ENCODE measurements at places on chromosomes 2 and 18.

DNA sequence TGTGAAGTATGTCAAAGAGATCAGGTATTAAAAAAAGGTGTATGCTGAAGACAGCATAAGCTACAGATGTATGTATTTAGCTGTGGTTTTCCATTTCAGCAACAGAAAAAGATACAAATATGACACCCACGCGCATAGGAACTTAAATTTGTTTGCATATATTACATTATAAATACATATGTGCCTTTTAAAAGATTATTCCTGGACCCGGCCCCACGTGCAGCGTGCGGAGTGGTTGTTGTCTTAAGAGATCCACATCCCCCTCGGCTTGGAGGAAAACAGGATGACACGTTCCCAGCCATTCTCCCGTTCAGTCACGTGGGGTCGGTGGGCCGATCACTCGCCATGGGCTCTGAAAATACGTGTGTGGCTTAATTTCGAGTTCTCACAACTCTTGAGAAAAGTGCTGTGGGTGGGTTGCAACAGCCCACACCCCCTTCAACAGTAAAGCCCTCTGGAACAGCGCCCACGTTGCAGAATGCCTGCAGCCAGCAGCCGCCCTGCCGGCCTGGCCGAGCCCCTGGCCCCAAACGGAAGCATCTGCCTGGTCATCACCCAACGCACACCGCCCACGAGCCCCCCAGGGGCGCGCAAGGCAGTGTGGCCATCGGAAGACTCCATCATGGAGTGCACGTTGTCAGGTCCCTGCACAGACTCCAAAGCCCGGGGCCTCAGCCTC is 18.6 kb upstream of the KCNG2 start:
- DNase-seq: no peak

- no peak for DNase-seq
Measured at GRCh38 chr18:70985948-70986347, 697.1 kb downstream of the SOCS6 start.

- DNase-seq: no peak
Measured at GRCh38 chr18:68148863-68149262, 566.0 kb downstream of the TMX3 start.

DNA sequence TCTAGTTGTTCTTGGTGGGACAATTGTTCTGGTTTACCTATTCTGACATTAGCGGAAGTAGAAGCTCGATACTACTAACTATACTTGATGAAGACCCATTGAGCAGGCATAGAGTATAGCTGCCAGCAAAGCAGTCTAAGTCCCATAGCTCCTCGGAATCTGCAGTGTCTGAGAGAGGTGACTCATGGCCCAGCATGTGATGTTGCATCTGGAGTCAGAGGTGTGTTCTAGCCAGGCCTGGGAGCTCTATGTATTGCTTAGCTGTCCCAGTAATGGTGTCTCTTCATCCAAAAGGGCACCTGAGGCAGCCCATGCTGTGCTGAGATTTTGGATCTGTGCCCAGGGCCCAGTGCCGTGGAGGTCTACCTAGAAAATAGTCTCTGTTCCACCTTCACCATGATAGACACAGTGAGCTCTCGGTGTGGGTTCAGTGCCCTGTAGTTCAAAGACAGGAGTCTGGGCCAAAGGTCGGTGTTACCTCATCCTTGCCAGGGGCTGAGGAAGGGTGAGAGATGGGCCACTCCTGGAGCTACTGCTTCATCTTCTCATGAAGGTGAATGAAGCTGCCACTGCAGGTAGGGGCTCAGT is 47.3 kb downstream of the MEX3C start:
- DNase-seq: no peak

DNA sequence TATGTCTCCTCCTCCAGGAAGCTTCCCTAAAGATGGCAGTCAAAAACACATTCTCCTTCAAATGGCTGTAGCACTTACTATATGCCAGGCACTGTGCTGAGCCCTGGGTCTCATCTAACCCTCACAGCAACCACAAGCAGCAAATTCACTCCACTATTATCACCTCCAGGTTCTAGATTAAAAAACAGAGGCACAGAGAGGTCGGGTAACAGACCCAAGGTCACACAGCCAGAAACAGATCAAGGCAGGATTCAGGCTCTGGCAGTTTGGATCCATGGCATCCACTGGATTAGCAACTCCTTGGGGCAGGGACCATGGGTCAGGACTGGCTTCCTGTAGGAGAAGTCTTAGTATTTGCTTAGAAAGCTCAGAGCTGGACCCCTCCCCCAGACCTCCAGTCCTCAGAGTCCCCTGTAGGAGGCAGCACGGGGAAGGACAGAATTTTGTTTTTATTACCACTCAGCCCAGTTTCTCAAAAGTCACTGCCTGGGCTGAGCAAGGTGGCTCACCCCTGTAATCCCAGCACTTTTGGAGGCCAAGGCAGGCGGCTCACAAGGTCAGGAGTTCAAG is 34.4 kb downstream of the ZFP36L2 start:
- peak; percentile 49 for DNase-seq

Measured in GM12865 (cell line).